G401 (cell line): ENCODE measurements at places on chromosomes 11 and 22.
A peak's percentile ranks its signal among the peaks of the same experiment; 100 is the strongest.

- no peak for DNase-seq
These were observed 761 bp downstream of the ZDHHC13 start for GRCh38 chr11:19117760-19118097.

DNA sequence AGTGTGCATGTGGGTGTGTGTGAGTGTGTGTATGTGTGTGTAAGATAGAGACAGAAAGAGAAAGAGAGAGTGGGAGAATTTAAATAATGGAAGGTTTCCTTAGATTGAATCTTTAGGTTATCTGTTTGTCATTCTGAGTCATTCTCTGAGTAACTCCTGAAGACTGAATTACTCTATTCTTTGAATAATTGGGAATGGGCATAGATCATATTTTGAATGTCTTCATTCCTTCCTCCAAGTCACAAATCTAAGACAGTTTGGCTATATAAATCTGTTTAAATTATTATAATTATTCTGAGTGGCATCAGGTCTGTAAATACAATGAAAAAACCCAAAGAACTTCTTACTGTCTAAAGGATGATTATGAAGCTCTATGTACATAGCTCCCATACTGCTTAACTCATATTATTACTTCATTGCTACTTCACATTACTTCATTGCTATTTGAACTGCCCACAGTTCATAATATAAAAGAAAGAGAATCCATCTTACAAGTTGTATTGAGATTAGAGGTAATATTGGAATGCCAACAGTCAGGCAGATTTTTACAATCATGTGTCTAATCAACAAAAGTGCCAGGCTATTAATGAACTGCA is 346.6 kb upstream of the CCDC179 start:
- no peak for DNase-seq

- peak; percentile 17 for DNase-seq
These were observed 13.5 kb upstream of the TMA7B start for GRCh38 chr22:39946503-39947219.

GRCh38 chr22:50193621-50194020 is 7.2 kb upstream of the SELENOO start:
- DNase-seq = no peak

- DNase-seq = no peak
These were observed 2226.5 kb upstream of the RAG2 start for GRCh38 chr11:38824573-38824972.

GRCh38 chr11:1825039-1825740 is 9.6 kb upstream of the SYT8 start:
- peak; percentile 1 for DNase-seq

DNA sequence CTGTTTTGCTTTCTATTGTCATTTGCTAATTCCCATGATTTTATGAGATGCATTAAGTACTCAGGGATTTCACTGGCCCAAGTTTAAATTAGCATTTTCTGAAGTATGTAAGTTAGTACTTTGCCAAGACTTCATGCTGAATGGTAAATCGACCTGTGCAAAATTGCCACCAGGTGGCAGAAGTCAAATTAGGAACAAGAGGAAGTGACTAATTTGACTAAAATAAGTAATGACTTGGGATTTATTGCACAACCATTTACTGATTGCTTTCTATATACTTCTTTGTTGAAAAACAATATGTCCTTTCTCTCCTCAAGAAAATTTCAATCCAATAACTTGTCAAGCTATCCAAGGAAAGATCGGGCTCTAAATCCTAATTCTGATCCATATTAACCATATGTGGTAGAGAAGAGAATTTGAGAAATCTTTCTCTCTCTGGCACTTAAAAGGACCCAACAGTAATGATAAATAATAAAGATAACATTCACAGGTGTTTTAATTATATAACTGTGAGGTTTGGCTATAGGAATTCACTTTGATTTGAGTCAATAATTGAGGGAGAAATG is 253.7 kb upstream of the CHORDC1 start:
- peak; percentile 19 for DNase-seq

GRCh38 chr22:41551877-41552582 is 7.8 kb upstream of the POLR3H start:
- peak; percentile 92 for DNase-seq

GRCh38 chr22:32473388-32473952 is 1.1 kb upstream of the FBXO7 start:
- peak; percentile 69 for DNase-seq
